ENCODE measurements at places on chromosomes 16 and 17.

DNA sequence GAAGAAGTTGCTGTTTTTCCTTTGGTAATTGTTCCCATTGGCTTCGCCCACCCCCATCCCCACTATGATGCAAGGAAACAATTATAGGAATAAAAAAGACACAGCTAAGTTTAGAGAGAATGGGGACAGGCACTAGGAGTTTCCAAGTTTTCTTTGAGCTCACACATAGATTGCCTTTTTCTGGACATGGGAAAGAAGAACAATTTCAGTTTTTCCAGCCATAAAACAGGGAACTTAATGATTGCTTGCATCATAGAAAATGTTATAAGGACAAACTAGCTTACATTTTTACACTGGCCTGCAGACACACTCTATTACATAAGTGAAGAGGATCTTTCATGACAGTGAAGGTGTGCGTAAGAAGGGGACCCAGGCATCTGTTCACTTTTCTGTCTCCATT, 142.3 kb upstream of the ZFHX3 start:
- no peak for DNase-seq

DNA sequence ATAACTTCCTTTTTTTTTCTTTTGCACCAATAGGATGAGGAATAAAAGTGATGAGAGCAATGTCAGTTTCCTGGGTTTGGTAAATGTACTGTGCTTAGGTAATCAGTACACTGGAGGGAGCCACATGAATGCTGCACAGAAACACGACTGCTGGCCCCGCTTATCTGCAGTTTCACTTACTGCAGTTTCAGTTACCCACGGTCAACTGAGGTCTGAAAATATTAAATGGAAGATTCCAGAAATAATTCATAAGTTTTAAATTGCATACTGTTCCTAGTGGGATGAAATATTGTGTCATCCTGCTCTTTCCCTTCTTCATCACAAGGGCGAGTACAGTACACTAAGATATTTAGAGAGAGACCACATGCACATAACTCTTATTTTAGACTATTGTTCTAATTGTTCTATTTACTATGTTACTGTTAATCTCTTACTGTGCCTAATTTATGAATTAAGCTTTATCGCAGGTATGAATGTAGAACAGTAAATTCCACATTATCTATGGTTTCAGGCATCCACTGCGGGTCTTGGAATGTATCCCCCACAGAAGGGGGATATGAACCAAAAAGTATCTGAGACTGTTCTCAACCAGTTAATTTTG, 6.4 kb upstream of the LGALS3BP start:
- DNase-seq, result peak; percentile 47

DNA sequence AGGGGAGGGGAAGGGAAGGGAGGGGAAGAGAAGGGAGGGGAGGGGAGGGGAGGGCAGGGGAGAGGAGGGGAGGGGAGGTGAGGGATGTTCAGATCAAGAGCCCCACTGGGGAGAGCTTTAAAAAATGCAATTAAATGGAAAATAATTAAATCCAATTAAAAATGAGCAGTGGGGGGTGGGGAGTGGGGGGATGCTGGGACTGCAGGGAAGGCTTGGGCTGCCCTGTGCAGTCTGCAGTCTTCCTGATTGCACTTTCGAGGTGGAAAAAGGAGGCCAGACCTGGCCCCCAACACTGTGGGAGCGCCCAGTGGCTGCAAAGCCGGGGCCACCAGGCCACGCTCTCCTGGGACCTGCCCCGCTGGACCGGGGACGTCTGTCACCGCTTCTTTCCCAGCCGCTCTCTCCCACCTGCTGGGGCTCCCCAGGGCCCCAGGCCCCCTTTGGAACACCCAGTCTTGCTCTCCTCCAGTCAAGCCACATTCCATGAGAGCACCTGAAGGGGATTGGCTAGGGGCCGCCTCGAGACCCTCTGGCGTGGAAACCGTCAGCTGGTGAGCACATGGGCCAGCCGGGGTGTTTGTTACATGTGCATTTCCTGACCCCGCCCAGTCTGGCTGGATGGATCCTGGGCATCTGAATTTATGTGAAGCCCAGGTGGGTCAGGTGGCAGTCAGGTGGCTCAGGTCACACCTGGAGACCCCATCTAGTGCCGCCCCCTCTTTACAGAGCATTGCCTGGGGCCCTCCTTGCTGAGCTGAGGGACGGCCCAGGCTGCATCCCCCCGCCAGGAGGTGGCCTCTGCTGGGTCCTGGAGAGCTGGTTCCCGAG, 37.6 kb upstream of the CBFA2T3 start:
- no peak for DNase-seq

DNA sequence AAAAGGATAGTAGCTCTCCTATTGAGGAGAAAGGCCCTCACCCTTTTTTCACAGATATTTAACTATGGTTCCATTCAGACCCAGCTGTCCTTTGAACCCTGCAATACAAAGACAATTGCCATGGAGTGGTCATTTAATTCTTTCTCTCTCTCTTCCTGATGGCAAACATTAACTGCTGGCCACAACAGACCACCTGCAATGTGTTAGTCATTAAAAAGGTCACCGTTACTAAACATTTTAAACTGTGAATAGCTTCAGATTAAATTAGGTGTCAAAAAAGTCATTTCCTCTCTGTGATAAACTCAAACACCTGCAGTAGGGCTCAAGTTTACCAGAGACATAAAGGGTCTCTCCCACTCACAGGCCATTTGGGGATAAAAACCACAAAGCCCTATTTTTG, 697.2 kb downstream of the TOX3 start:
- DNase-seq, result no peak

DNA sequence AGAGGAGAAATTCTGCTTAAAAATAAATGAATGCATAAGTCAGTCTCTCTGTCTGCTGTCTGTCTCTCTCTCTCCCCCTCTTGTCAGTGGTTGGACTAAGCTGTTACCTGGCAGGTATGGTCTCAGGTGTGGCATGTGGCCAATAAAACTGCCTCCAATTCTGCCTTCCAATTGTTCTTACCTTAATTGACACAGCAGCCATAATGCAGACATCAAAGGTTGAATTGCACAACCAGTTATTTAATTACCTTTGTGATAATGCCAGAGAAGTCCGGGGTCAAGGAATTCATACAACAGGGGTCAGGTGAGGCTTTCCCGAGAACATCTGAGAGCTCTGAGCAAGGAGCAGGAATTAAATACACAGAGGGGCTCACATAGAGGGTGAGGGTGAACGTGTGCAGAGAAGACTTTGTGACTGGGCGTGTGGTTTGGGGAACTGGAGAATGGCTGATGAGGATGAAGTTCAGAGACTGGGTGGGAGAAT, 78.8 kb upstream of the CDYL2 start:
- no peak for DNase-seq

DNA sequence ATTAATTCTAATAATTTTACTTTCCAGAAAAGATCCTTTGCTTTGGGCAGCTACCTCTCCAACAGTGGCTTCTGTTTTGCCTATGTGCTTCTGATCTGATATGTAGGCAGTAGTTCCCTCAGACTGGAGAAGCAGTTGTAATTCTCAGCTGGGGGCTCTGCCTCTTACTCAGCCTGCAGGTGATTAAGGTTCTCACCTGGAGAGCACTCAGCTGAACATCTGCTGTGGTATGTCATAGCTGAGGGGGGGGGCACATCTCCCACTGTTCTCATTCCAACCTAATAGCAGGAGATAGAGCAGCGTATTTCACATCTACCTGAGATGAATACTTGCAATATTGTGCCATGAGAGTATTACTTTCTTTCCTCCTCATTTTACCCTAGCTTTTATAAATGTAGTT, 511.9 kb upstream of the CDH8 start:
- DNase-seq, result no peak

DNA sequence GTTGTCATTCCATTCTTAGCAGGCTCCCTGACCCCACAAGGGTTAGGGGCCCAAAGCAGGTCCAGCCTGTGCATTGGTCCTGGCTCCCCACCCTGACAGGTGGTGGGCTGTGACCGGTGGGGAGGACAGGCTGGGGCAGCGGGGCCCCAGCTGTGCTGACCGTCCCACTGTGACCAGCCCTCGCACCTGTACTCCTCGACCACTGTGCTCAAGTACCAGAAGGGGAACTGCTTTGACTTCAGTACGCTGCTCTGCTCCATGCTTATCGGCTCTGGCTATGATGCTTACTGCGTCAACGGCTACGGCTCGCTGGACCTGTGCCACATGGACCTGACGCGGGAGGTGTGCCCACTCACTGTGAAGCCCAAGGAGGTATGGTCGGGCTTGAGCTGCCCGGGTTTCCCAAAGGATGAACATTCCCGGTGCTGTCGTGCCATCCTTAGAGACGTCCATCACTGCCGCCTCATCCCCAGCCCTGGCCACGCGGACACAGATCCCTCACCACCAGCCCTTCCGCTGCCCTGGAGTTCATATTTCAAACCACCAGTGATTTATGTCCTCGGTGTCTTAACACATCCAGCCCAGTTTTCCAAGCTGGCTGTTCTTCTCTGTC, 7.3 kb downstream of the DRC7 start:
- DNase-seq, result no peak

DNA sequence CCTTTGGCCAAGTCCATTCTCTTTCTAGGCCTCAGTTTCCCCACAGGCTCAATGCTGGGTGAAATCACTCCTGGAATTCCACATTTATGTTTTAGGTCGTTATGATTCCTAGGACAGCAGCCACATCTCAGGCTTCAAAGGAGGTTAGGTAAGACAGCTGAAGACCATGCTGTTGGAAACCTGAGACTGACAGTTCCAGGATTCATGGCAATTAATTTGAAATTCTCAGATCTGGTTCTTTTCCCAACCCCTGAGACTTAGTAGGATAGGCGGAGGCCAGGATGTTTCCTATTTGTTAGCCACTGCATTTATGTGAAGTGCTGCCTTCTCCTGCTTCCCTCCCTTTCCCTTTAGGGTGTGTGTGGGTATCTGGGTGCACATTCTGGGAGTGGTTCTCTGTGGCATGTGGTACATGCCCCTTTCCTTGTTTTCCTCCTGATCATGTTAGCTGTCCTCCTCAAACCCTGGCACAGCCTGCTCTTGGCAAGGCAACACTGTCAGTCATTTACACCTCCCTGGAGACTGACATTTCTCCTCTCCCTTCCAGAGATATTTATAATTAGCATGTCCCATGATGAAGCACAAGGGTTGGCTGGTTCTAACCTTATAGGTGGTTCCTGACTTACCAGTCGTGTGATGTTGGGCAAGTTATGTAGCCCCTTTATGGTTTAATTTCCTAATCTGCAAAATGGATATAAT, 91.4 kb upstream of the SALL1 start:
- no peak for DNase-seq

DNA sequence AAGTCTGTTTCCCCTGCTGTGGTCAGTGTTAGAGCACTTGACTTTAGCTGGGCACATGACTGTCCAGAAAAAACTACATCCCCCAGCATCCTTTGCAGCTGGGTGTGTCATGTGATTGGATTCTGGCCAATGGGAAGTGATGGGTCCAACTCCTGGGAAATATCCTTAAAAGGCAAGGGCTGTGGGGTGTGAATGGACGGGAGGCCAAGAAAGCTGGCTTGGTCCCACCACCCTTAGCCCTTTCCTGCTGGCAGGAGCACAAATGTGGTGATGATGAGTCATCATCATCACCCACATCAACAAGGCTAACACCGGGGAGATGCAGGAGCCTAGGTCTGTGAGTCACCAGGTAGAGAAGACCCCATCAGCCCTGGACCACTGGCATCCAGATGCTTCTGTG, 341.7 kb downstream of the C16orf95 start:
- DNase-seq, result peak; percentile 98

GRCh38 chr17:60627124-60627523, 27.1 kb downstream of the PPM1D start:
- DNase-seq, result no peak

GRCh38 chr16:65202461-65202860, 80.6 kb upstream of the CDH11 start:
- peak; percentile 32 for DNase-seq

- peak; percentile 32 for DNase-seq
Observed at GRCh38 chr16:67349172-67349571, 22.6 kb downstream of the LRRC36 start.

- DNase-seq, result no peak
Observed at GRCh38 chr16:79589601-79590102, 10.9 kb downstream of the MAF start.

- DNase-seq, result peak; percentile 84
Observed at GRCh38 chr16:59886021-59886420, 1151.9 kb upstream of the GOT2 start.

GRCh38 chr17:19800571-19800970, 52.5 kb upstream of the ALDH3A1 start:
- DNase-seq, result no peak

DNA sequence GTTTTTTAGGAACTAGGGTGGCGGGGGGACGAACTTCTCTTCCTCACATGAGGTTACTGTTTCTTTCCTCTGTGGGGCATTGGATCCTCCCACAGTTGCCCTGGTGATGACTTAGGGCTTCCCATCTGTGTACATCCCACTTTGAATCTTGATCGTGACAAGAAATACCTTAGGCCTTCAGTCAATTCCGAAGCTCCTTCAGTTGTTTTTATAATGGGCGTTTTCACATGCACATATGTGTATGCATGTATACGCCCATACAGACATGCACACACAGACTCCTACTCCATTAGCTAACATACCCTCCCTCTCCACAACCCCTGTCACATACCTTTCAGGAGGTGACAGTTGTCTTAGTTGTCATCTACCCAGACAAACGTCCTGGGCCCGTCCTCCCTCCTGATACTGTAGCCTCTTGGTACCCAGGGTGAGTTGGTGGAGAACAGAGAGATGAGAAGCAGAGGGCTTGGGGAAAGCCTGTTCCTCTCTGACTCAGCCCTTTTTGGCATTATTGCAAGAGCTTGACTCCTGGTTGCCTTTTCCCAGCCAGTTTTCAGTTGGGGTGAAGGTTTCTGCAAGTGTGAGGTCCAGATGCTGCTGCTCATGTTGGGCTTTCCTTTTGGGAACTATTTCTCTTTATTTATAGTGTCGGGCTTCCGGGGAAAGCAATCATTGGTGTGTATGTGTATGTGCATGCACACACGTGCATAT, 2.2 kb upstream of the AOC2 start:
- DNase-seq, result no peak

GRCh38 chr16:56673921-56674320, 4.3 kb downstream of the MT1H start:
- peak; percentile 27 for DNase-seq

GRCh38 chr17:29642171-29642611, 19.5 kb upstream of the CORO6 start:
- no peak for DNase-seq

GRCh38 chr17:57505841-57506773, 239.0 kb downstream of the CCDC182 start:
- DNase-seq, result no peak

DNA sequence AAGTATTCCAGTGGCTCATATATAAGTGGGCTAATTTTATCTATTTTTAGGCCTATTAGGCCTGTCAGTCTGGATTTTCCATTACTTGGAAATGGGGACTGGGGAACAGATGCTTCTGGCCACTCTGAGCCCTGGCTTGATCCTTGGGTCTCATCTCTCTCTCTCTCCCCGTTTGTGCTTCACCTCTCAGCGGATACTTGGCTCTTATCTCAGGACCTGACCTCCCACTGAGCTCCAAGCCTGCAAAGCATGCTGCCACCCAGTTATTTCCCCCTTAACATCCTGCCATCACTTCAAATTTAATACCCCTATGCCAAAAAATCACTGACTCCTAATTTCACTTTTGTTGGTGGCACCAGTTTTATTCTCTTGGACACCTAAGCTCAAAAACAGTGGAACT, 4.2 kb downstream of the ZNF843 start:
- no peak for DNase-seq

DNA sequence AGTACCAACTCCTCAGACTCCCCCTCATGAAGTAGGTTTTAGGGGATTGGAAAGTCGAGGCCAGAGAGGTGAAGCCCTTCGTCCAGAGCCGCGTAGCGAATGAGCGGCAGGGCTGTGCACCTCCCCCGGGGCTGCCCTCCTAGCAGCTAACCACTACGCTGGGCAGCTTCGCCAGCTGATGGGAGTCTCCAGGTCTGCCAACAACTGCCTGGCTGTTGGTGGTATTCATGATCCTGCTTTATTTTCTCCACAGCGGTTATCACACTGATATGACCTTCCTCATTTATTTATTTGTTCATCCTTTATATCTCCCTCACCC, 773 bp upstream of the NETO2 start:
- no peak for DNase-seq
